ENCODE measurements at places on chromosomes 5 and 9.

- peak; percentile 44 for DNase-seq
Measured at GRCh38 chr5:71601222-71602026, 14.3 kb downstream of the MCCC2 start.

DNA sequence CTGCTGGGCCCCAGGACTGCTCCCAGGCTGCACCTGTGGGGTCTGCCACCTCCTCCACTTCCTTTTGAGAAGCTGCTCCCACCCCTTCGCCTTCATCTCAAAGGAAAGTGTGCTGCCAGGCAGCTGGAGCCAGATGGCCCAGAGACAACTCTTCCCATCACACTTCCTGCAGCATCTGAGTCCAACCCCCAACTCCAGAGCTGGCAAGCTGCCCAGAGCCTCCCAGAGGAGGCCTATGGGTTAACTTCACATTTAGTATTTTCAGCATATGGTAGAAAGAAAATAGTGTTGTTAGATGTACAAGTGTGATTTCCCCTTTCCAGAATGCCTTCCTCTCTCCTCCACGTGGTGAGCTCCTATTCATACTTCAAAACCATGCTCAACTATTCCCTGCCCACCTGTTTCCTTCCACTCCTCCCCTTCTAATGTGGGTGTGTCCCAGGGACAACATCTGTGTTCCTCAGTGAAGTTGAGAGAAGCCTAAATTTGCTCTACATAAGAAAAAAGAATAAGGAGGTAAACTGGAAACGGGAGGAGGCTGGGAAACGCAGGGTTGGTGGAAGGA is 38.6 kb upstream of the KCNMB1 start:
- no peak for DNase-seq

- DNase-seq = no peak
Measured at GRCh38 chr9:22119522-22120158, 110.5 kb upstream of the CDKN2B start.

DNA sequence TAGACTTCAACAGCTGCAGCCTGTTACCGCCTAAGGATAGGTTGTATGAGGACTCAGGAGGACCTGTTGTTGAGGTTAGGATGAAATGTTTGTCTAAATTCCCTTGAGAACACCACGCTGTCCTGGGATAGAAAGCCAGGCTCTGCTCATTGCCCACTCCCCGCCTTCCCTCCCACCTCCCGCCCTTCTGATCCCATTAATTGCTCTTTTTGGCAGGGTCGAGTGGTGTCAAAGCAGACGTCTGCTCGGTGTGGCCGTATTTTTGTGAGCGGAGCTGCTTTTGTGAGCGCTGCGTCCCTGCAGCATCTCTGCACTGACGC is 62.3 kb downstream of the SPATA31C2 start:
- DNase-seq = no peak

GRCh38 chr9:114619191-114619761 is 8.2 kb downstream of the TMEM268 start:
- no peak for DNase-seq

DNA sequence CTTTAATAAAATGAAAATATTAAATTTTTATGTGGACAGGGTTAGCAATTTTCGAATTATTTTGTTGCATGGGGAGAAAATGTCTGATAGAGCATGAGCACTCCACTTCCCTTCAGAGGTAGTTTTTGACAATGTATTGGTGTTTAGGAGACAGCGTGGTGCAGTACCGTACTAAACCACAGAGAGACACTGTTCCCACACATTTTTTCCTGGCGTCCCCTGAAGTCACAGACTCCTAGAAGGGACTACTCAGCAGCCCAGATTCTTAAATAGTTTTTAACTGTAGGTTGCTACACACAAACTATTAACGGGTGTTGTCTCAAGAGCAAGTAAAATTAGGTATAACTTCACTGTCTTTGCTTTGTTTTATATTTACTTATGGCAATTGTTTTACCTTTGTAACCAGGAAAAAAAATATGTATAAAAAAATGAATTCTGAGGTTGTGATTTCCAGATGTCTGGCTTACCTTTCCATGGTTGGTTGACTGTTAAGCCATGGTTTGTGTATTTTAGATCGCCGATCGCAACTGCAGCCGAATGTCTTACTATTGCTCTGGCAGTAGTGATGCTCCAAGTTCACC is 171.2 kb downstream of the DOCK8 start:
- DNase-seq = no peak

DNA sequence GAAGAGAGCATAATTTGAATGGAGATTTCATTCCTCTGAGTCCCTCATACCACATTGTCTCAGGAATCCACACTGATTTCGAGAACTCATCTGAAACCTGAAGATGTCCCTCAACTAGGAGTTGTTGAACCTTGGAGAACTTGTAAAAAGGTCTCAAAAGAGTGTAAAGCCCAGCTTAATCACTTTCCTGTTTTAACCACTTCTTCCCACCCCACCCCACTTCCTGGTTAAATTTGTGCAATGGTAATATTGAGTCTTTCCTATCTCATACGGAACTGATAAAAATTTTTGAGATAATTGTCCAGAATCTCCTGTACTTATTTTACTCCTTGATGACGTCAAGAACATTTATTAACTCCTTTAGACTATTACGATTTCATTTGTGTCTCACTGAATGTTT is 240.7 kb downstream of the ARRDC3 start:
- no peak for DNase-seq

DNA sequence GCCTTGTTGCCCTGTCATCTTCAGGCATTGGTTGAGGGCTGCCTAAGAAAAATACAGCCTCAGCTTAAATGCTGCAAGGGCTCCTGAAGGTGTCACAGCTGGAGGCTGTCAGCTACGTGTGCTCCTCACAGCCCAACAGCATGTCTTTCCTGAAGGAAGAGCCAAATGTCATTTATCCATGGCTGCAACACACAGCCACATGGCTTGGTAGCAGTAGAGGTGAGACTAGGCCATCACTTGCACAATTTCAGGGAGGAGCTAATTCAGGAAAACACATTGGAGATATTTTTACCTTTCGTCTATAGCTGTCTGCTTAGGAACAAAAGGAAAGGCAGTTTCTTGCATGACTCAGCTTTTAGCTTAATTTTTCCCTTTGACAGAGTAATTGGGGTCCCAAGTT is 260.7 kb downstream of the SYK start:
- DNase-seq = no peak

GRCh38 chr9:83932011-83932410 is 10.8 kb upstream of the KIF27 start:
- no peak for DNase-seq

DNA sequence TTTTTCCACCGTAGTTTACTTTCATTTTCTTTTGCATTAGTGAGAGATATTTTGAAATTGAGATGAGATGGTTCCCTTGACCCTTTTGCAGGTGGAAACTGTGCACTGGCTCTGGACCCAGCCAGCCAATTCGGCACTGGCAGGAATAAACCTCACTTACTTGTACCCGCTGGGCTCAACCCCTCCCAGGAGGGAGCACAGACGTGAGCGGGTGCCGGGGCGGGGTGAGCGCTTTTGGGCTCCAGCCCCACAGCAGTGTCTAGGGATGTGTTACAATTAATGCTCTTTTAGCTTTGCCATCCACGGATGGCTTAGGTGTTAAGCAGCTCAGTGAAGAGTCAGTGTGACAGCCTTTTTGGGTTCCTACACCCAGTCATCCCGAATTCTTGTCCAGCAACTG is 766.1 kb upstream of the CHD1 start:
- no peak for DNase-seq

- peak; percentile 32 for DNase-seq
Measured at GRCh38 chr5:157390551-157391297, 69.3 kb upstream of the NIPAL4 start.

DNA sequence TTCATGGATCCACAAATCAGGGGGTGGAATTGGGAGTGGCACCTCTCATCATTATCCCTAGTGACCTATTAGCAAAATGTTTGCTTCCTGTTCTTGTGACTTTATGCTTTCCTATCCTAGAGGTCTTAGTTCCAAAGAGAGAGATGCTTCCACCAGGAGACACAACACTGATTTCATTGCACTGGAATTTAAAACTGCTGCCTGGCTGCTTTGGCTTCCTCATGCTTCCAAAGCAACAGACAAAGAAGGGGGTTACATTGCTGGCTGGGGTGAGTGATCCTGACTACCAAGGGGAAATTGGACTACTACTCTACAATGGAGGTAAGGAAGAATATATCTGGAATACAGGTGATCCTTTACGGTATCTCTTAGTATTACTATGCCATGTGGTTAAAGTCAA is 69.2 kb upstream of the SH3GL2 start:
- DNase-seq = no peak

- peak; percentile 41 for DNase-seq
Measured at GRCh38 chr9:89923961-89924504, 319.2 kb downstream of the GADD45G start.

GRCh38 chr9:6417186-6417585 is 4.2 kb downstream of the UHRF2 start:
- DNase-seq = no peak

GRCh38 chr9:21549251-21549765 is 67.2 kb upstream of the IFNE start:
- DNase-seq = no peak

GRCh38 chr5:98705841-98706240 is 67.6 kb upstream of the RGMB start:
- DNase-seq = no peak

DNA sequence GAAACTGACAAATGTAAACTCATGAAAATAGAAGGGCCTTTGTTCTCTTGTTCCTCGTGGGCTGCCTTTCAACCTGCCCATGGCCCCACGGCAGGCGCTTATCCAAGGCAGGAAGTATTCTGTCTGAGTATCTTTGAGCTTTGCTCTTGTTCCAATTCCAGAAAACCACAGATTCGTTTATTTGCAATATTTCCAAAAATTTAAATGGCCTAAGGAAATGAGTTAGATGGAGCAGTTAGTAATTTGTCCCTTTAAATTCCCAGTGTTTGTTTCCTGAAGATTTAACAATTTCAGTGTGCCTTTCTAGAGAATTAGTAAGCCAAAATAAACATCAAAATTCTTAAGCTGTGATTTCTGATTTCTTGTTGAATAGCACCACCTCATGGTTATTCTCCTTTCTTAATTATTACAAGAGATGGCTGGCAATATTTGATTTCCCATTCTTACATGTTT is 299.4 kb upstream of the RASA1 start:
- no peak for DNase-seq

All from stimulated activated CD4-positive, alpha-beta T cell treated with anti-CD3 and anti-CD28 coated beads, Interleukin-2, amount 100 ng/mL, for 48 hours (primary cell).